ENCODE measurements at places on chromosomes 12 and 14.

DNA sequence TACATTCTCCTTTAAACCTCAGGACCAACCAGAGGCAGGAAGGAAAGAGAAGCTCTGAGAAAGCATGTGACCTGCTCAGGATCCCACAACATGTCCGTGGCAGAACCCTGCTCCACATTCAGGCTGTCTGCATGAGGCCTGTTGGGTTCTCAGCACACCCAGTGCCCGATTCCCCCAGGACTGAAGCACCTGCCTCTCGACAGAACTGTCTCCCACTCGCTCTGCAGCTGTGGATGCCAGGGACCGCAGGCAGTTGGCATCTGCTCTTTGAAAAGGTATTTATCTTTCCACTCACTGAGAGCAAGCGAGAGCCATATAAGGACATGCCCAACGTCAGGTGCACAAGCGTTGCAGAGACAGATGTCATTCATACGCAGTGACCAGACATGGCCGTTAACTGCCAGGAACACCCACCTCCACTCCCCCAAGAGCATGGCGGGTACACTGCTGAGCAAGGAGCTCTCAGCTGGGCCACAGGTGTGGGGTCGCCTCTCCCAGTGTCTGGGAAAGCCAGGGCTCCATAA, 18.9 kb downstream of the PITPNM2 start:
- DNase-seq, result peak; percentile 56

DNA sequence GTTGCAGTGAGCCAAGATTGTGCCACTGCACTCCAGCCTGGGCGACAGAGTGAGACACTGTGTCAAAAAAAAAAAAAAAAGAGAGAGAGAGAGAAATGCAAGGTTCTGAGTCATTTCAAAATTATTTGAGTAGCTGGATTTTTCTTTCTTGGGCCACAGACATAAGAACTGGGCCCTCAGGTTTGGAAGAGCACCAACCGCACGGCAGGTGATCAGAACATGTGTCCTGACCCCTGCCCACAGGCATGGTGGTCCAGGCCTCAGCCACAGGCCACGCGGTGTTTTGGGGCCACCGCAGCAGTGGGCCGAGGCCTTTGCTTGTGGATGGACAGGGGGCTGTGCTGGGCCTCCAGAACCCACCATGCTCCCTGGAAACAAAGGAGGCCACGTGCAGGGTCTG, 126.7 kb downstream of the CALM1 start:
- DNase-seq, result no peak

GRCh38 chr12:105865886-105866285, 272.9 kb downstream of the NUAK1 start:
- no peak for DNase-seq

- no peak for DNase-seq
Observed at GRCh38 chr14:90513161-90514014, 116.6 kb downstream of the CALM1 start.

Data from NCI-H2227 treated with DMSO at 0.1 percent for 48 hours (cell line).